ENCODE measurements at places on chromosomes 7 and 10.

GRCh38 chr10:119525116-119525515, 17.4 kb downstream of the RGS10 start:
- no peak for DNase-seq

DNA sequence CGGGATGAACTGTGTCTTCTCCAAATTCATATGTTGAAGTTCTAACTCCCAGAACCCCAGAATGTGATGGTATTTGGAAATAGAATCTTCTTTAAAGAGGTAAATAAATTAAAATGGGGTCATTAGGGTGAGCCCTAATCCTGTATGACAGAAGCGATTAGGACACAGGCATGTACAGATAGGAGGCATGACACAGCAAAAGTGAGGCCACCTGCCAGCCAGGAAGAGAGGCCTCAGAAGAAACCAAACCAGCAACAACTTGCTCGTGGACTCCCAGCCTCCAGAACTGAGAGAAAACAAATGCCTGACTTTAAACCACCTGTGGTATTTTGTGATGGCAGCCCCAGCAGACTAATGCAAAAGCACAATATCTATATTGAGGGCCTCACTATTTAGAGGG, 214.3 kb downstream of the NEBL start:
- no peak for DNase-seq

DNA sequence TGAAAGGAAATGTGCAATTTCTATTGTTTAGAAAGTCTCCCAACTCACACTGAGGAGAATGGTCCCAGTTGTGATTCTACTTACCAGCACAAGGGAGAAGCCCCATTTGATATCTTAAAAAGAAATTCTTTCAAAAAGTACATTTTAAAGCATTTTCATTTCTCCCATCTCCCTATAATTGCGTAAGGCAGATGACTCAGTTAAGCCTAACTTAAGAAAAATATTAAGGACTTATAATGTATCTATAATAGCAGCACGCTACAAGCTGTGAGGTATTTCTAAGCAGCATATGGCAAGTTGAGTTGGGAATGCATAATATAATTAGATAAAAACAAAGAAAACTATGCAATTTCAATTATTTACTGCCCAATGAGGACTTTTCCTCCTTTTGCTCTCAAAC, 8.5 kb upstream of the NRCAM start:
- DNase-seq = no peak

DNA sequence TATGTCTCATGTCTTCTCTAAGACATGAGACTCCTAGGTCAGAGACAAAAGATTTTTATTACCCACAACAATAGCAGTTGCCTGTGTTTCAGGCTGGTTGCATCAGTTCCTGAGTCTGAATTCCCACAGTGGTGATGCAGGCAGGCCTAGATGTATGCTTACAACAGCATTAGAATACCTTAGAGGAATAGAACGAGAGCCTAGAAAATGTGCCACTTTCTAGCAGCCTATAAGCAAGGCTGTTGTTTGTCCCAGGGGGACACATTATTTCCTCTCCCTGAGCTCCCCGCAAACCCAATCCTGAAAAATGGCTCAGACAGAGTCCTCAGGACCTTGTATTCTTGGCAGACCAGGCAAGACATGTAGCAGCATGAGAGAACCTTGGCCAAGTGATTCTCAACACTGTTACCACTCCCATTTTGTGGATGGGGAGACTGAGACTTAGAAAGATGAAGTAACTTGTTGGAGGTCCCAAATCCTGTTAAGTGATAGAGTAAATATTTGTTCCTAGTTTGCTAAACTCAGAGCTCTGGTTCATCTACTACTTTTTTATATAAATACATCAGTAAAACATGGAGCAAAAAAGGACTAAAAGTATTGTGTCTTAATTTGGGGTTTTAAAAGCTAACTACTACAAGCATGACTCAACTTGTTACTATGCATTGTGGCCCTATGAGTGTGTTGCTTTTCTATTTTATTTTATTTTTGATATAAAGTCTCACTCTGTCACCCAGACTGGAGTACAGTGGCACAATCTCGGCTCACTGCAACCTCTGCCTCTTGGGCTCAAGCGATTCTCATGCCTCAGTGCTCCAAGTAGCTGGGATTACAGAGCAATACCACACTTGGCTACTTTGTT, 14.2 kb downstream of the VTI1A start:
- no peak for DNase-seq

GRCh38 chr7:148567524-148567923, 23.0 kb upstream of the C7orf33 start:
- DNase-seq = no peak

- DNase-seq = no peak
Observed at GRCh38 chr7:29593459-29593858, 29.8 kb downstream of the PRR15 start.

DNA sequence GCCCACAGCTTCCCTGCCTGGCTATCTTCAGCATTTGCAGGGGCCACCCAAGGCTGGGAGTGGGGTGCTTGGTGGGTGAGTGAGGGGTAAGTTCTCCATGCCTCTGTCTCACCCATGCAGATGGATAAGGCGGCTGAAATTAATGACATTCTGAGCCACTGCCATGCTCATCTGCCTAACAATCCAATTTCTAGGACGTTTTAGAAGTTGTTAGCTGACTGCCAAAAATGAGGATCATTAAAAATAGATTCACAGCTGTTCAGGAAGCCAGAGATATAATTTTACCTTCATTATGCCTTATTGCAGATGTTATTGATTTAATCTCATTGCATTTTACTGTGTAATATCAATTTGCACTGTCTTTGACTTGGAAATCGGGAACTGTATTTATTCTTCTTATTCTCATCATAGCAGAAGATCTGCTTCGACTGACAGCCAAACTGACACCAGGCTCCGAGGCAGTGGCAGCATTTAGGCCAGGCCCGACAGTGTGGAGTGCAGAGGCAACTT, 334.4 kb upstream of the NPVF start:
- no peak for DNase-seq

DNA sequence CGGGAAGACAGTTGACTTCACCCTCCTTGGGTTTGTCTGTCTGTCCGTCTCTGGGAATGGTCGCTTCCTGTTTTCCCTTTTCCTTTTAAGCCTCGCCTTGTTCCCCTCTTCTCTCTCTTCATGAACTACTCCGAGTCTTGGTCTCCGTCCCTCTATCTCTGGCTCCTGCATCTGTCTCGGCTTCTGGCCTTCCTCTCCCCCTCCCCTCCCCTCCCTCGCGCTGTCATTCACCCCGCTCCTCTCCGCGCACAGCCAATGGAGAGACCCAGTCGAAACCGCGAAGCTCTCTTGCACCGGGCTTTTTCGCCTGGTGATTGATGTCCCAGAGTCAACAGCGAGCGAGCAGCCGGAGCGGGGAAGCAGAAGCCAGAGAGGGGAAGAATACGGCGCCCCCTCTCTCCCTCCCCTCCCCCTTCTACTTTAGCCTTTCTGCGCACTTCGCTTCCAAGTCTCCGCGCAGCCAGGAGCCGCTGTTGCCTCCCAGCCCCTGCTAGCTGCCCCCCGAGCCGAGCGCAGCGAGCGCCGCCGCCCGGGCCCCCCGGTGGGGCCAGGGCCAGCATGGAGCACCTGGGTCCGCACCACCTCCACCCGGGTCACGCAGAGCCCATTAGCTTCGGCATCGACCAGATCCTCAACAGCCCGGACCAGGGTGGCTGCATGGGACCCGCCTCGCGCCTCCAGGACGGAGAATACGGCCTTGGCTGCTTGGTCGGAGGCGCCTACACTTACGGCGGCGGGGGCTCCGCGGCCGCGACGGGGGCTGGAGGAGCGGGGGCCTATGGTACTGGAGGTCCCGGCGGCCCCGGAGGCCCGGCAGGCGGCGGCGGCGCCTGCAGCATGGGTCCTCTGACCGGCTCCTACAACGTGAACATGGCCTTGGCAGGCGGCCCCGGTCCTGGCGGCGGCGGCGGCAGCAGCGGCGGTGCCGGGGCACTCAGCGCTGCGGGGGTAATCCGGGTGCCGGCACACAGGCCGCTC, at the start of gene TLX1:
Gene TLX1, plus strand, starts transcription at position 317 of the 978 bp plus-strand sequence. Its CDS starts 242 bp downstream, at position 559.
- DNase-seq = no peak

- no peak for DNase-seq
Observed at GRCh38 chr7:123190109-123190831, 9.5 kb downstream of the SLC13A1 start.

GRCh38 chr7:64875658-64876406, 27.2 kb upstream of the ZNF273 start:
- DNase-seq = peak; percentile 3

DNA sequence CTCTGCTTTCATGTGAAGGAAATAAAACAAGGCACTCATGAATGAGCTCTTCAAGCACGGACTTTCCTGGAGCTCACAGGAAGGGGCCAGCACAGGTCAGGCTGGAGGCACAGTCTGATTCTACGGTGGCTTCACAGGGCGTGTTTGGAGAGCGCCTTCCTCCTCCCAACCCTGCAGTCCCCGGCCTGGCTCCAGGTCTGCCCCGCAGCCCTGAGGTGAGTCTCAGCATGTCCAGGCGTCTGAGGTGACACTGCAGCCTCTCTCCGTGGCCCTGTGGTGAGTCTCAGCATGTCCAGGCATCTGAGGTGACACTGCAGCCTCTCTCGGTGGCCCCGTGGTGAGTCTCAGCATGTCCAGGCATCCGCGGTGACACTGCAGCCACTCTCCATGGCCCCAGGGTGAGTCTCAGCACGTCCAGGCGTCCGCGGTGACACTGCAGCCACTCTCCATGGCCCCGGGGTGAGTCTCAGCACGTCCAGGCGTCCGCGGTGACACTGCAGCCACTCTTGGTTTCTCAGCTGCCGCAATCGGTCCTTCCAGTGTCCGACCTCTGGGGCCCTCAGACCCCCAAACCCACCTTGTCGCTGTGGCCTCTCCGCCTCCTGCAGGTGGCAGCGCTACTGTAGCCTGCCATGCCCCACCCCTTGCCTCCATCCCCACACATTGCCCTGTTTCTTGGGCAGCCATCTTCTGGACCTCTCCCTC, 381.7 kb downstream of the DNAJB6 start:
- no peak for DNase-seq

GRCh38 chr10:76469675-76470074, 1038.3 kb downstream of the LRMDA start:
- no peak for DNase-seq

- DNase-seq = no peak
Observed at GRCh38 chr7:151954866-151955820, 1.1 kb upstream of the GALNTL5 start.

DNA sequence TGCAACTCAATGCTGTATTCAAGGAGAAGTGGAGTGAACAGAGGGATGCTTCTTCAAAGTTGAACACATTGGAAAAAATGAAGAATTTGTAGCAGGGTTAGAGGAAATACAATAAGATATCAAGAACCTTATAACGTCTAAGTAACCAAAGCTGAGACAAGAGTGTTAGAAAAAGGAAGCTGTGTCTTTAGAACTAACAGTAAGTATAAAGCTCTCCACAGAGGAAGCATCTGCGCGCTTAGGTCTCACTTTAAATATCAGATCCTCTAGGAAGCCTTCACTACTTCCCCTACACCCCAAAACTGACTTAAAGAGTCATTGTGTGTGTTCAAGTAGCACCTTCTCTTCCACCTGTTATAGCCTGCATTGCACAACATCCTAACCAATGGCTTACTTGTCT, 43.0 kb downstream of the CH25H start:
- DNase-seq = no peak

DNA sequence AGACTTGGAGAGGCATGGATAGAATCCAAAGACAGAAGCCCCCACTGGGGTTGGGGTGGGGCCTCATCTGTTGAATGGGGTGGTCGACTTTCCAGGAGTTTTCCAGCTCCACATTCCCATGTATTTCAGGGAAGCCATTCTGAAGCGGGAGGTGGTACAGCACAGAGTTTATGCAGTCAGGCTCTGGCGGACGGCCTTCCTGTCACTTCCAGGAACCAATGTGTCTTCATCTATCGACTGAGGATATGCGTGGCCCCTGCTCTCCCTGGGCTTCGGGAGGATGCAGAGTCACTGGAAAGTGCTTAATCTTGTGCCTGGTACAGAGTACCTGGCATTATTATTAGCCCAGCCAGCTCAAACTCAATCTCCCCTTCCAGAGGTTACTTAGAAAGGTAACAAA, 26.3 kb downstream of the DOCK1 start:
- no peak for DNase-seq

GRCh38 chr7:98357751-98358161, 43.1 kb downstream of the BAIAP2L1 start:
- no peak for DNase-seq

DNA sequence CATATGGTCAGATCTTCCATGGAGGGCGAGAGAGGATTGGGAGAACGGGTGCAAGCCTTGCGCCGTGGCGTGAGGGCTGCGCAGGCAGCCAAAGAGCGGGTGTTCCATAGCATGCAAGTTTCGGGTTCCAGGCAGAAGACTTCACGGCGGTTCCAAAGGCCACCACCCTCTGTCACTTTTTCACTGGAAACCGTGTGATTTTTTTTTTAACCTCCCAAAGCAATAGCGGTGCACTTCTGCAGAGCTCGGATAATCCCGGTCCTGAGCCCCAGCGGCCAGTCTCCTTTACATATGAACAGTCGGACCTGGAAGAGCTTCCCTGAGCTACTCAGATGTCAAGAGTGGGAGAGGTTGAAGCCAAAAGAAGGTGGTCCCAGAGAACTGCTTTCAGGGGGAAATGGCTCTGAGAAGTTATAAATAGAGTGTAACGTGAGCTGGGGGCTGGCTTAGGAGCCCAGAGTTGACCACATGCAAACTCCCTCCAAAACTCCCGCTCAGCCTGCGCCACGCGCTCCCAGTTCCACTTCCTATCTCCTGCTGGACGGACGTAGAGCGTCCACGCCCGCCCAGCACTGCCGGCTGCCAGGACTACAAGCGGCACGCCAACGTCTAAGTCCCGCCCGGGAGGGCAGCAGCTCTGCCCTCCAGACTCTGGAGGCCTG, at the start of gene MEOX2:
Gene MEOX2, minus strand, starts transcription at position 389 of the 662 bp plus-strand sequence. Its CDS starts 281 bp downstream, at position 108.
- no peak for DNase-seq
